Cerebellar nuclear complex (tissue), 1 donor: ENCODE measurements at places on chromosomes 13 and 19.

DNA sequence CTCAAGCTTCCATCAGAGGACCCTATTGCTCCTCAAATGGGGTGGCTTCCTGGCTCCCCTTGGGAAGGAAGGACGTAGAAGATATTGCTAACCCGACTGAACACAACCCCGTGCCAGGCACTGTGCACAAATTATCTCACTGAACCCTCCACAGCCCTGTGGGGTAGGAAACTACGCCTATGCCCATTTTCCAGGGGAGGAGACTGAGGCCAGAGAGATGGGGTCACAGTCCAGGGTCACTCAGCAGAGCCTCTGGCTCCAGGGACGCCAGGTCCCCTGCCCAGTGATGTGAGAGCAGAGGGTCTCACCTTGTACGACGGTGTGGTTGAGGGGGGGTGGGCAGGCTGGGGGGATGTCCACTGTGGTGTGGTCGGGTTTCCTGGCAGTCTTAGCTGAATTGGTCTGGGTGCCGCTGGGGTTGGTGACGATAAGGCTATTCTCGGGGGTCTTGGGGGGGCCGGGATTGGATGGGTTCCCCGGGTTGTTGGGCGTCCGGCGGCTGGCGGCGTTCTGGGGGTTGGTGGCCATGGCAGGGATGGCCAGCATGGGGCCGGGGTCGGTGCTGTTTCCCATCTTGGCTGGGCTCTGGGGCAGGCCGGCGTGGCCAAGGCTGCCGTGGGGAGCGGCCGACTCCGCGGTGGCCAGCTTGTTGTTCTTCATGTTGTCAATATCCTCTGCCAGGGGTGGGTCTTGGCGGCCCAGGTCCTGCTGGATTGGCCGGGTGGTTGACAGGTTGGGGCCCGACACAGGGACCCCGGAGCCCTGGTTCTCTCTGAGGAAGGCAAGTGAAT lies 136.2 kb downstream of the IER2 start:
- no peak for DNase-seq

DNA sequence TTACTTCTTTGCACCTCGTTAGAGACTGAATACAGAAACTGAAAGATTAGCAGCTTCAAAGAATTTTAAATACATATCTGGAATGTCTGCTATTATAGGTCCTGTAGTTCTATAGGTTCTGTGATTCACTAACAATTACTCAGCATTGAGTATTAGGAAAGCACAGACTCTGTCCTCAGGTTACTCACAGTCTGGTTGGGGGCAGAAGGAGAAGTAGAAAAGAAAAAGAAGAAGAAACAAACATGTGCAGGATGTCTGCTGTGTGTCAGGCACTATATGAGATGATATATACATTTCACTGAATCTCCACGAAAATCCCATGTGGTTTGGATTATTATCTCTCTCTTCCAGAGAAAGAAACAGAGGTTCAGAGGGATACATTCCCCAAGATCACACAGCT lies 40.1 kb downstream of the SERTM1 start:
- no peak for DNase-seq

GRCh38 chr19:469833-470232 lies 9.0 kb upstream of the SHC2 start:
- no peak for DNase-seq

DNA sequence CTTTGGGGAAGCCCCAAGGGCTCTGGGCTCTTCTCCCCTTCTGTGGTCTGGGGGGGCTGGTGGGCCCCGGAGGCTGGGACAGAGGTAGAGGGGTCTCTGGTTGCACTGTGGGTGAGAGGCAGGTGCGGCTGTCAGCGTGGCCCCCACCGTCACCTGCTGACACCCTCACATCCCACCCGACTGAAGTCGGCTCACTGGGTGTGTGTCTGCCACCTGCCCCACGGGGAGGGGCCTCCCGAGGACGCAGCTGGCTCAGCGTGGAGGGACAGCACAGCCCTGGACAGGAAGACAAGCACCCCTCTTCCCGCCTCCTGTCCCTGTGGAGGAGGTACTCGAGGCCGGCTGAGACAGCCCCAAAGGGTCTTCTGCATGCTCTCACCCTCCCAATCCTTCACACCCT lies 2.2 kb upstream of the TMEM86B start:
- DNase-seq: no peak

DNA sequence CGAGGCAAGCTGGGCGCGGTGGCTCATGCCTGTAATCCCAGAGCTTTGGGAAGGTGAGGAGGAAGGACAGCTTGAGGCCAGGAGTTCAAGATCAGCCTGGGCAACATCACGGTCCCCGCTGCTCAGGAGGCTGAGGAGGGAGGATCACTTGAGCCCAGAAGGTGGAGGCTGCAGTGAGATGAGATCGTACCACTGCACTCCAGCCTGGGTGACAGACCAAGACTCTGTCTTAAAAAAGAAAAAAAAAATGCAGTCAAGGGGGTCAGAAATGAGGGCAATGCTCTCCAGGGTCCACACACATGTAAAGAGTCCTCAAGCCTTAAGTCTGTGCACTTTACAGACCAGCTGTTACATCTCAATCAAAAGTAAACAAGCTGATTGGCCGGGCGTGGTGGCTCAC lies 8.5 kb downstream of the R3HDM4 start:
- DNase-seq: no peak

DNA sequence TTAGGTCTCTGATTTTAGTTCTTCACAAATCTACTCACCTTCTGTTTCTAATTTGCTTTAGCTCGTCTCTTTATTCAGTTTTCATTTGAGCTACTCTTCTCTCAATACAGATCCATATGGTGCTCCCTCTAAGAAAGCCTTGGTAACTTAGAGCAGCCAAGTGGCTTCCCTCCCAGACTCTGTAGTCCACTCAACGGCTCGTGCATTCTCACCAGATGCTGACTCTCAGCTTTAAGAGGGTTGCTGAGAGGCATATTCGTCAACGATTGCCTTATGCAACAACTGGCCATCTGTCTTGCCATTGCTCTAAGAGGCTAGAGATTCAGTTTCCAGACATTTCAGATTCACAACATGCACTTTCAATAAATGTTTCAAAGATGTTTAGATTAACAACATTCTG lies 785.8 kb upstream of the SLC10A2 start:
- DNase-seq: no peak

DNA sequence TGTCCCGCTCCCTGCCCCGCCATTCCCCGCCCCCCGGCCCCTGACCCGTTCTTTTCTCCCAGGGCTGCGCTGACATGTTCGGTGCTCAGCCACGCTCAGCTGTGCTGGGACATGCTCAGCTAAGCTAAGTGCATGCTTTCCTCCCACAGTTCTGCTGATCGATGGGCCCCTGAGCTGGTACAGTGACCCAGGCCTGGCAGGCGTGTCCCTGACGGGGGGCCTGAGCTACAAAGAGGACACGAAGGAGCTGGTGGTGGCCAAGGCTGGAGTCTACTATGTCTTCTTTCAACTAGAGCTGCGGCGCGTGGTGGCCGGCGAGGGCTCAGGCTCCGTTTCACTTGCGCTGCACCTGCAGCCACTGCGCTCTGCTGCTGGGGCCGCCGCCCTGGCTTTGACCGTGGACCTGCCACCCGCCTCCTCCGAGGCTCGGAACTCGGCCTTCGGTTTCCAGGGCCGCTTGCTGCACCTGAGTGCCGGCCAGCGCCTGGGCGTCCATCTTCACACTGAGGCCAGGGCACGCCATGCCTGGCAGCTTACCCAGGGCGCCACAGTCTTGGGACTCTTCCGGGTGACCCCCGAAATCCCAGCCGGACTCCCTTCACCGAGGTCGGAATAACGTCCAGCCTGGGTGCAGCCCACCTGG lies 3.7 kb downstream of the TNFSF9 start:
- no peak for DNase-seq

DNA sequence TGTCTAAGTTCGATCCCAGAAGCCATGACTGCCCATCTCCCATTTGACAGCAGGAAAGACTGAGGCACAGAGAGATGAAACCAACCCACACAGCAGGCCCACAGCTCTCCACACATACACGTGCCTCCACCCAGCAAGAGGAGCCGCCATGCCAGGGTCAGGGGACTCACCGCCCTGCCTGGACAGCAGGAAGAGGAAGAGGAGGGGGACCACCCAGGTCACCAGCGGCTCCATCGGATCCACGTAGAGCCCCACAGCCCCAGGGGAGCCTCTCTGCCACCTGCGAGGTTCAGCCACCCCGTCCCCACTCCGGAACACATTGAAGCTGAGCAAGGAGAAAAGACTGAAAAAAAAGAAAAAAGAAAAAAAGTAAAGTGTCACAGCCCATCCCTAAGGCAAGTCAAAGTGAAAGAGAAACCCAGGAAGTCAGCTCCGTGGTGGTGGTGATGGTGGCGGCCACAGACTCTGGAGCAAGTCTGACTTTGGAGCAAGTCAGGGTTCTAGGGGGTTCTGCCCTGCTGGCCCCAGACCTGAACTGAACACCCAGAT lies at the start of gene IL12RB1:
Gene IL12RB1, minus strand, starts transcription at position 345 of the 549 bp plus-strand sequence. Its CDS starts 111 bp downstream, at position 234.
- DNase-seq: no peak

GRCh38 chr13:40148101-40148500 lies 492.6 kb downstream of the COG6 start:
- DNase-seq: no peak

GRCh38 chr13:59318320-59318930 lies 845.3 kb downstream of the DIAPH3 start:
- DNase-seq: no peak

GRCh38 chr13:34863360-34864135 lies 78.5 kb upstream of the NBEA start:
- no peak for DNase-seq

- DNase-seq: no peak
Observed at GRCh38 chr19:3969435-3970312, 1.2 kb downstream of the DAPK3 start.

DNA sequence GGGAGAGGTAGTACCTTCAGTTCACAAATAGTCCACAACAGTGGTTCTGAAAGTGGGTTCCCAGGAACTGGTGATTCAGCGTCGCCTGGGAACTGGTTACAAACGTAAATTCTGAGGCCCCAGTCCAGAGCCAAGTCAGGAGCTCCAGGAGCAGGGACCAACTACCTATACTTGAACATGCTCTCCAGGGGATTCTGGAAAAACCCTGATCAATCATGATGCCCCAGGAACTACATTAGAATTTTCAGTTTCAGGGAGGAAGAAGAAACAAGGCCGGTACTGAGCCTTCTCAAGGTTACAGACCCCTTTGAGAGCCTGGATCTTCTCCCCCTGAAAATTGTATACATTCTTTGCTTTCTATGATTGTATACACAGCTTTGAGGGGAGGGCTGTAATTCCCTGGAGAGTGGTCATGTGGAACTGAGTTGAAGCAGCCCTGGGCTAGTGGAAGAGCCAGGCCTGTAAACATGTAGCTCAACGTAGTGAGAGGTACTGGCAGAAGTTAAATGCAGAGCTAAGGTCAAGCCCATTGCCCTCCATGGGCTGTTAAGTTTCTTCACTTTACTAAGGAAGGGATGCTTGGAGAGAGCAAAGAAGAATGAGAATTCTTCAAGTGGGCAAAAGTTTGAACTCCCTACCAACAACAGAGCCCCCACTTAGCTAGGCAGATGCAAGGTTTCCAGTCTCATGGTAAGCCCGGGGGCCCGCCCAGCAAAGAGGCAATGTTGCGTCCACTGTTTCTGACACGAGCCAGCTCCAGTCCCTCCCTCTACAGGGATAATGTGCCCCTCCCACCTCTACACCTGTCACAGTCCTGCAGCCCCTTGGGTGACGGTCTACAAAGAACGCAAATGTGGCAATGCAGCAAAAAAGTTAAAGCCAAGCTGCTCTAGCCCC lies 17.0 kb downstream of the DOCK9 start:
- DNase-seq: no peak

DNA sequence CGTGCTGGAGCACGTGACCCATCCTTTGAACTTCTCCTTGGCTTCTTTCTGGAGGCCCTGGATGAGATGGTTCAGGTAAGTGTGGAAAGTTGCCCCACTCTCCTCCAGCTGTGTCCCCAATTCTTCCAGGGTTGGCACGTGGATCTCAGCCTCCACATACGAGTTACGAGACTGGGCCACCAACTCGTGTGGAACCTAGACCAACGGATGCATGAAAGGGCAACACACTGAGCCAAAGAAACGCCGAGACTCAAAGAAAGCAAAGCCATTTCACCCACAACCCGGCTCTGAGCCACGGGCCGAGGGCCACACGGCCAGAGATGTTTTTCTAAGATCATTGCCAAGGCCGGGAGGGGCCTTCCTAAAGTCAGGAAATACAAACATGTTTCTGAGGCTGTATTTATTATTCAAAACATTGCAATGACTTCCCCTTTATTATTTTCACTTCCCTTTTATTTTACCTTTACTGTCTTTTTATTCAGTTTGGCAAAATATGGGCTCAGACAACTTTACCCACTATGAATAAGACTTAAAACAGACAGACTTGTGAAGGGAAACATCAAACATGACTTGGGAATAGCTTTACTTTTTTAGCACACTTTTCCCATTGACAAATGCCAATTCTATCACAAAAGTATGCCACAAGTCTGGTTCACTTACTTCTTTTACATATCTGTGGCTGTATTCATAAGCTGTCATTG lies 94.6 kb downstream of the KL start:
- DNase-seq: no peak

DNA sequence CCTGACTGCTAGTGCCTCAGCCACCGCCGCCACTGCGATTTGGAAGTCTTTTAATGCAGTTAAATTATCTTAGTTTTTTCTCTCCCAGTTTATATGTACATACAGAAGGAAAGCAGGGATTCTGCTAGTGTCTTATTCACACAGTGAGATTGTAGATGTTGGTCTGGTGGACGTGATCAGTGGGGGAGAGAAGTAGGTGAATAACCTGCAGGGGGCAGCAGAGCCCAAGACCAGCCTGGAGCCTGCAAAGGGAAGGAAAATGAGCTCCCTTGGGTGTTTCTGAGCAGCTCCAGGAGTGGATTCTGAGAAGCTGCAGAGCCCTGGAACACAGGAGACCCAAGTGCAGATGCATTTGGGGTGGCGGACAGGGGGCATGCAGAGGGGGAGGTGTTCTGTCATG lies 26.3 kb downstream of the ZNF844 start:
- DNase-seq: no peak

DNA sequence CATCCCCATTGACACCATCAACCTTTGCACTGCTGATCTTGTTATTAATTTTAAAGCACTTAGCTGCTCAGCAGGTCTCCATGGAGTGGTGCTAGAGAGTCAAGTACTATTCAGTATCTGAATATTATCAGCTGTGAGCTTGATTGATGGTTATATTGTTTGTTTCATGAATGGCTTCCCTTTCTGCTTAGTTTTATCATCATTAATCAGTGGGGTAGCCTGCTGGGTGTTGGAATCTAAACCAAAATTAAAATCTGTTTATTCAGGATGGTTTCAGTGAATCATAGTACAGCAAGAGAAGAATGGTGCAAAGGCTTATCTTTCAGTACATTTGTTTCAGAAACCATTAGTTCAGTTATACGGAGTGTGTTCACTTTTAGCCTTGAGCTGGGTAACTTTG lies 42.5 kb upstream of the SCEL start:
- DNase-seq: no peak

GRCh38 chr19:10120538-10121189 lies 965 bp upstream of the EIF3G start:
- no peak for DNase-seq

- no peak for DNase-seq
Observed at GRCh38 chr13:79880818-79881217, 399.9 kb downstream of the NDFIP2 start.

DNA sequence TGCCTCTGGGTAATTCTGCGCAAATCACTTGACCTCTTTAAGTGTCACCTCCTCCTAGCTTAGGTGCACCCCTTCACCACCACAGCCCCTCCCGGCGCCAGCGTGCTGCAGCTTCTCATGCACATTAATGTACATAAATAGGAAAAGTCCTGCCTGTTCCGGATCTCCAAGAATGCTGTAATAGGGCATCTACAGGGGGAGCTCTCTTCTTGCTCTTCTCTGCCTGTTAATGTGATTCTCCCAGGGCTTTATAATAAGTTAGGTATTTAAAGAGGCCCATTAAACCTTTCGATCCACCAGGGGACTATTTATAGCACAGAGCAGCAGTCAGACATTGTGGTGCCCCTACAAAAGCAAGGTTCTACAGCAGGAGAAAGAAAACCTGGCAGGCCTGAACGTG lies 35.3 kb downstream of the SOX1 start:
- no peak for DNase-seq
